ENCODE measurements at places on chromosomes 5 and 9.

DNA sequence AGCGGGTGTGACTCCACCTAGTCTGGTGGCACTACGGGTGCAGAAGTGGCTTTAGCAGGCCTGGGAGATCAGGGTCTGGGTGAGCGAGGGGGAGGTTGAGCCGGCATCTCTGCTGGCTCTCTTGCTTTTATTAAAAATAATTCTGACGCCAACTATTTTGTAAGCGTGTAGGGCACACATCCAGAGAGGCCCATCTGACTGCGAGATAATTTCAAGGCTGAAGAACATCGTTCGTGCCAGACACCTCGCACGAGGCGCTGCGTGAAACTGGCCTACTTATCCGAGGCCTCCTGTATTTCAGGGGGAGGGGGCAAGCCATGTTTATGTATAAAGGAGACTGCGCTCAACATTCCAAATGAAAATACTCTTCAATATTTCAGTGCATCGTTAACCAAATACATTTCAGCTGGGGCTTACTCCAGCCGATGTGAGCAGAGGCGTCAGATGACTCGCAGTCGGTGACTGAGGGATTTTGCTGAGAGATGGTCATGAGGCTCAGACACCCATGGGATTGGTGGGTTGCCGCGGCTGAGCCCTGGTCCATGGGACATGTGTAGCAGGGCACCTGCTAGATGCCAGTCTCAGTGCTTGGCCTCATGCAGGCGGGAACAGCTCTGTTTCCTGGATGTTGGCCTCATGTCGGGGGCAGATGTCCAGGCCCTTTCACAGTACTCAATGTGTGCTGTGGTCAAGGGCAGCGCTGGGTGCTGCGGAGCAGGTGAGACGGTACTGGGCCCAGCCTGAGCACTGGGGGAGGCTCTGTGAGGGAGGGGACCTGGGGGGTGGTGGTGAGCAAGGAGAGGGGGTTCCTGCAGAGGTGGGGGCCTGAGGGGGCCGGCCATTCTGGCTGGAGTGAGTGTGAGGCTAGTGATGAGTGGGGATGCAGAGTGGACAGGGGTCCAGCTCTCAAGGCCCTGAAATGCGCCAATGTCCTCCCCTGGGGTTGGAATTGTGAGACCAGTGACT, 201.5 kb downstream of the DAB2IP start:
- DNase-seq, result no peak

- no peak for DNase-seq
Observed at GRCh38 chr9:36576866-36577265, 4.2 kb downstream of the MELK start.

GRCh38 chr5:157518963-157519362, 56.6 kb downstream of the ADAM19 start:
- DNase-seq, result no peak

GRCh38 chr5:142757564-142757963, 12.6 kb upstream of the ARHGAP26 start:
- no peak for DNase-seq

DNA sequence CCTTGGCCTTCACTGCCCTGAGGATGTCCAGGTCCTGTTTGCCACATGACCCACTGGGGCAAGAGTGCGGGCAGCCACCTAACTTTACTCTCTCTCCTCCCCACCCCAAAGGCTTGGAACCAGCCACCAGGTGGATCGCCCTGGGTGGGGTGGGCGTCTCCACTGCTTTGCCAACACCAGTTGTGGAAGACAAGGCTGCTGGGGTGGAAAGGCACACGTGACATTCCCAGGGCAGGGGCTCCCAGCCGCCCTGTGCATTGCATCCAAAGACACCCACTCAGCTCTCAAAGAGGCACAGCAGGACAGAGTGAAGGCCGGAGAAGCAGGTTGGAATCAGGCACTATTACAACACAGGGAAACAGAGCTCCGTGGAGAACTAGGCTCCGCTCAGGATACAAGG, 162.2 kb downstream of the OLFM1 start:
- DNase-seq, result no peak

DNA sequence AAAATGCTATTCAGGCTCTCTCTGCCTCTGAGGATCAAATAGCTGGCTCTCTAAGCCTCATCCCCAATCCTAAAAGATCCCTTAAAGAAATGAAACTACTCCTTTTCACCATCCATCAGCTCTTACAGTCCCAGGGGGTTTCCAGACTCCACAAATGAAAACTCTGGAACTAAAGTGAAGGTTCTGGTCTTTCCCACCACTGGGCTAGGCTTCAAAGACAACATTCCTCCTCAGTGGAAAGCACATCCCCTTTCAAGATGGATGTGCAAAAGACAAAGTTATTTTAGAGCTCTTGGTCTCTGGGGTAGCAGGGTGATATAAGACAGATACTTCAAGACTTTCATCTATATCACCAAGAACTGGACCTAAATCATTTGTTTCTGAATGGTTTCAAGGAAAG, 106.9 kb downstream of the DCP2 start:
- no peak for DNase-seq

- no peak for DNase-seq
Observed at GRCh38 chr9:91164724-91165520, 196.8 kb downstream of the AUH start.

DNA sequence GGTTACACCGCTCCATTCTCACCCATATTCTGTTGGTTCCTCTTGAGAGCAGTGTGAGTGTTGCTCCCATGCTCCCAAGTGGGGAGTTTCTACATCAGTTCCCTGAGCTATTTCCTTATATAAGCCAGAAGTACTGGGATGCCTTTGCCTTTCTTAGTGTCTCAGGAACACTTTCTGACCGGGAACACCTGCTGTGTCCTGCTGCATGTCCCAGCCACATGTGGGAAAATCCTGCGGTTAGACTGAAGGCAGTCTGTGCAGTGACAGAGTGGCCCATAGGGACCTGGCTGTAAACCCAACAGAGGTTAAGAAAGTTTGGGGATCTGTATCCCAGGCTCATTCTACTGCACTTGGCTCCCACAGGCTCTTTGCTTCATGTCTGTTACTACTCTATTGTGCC, 126.0 kb downstream of the EGFLAM start:
- no peak for DNase-seq

GRCh38 chr5:165351342-165351741, 1845.9 kb downstream of the MAT2B start:
- DNase-seq, result no peak

DNA sequence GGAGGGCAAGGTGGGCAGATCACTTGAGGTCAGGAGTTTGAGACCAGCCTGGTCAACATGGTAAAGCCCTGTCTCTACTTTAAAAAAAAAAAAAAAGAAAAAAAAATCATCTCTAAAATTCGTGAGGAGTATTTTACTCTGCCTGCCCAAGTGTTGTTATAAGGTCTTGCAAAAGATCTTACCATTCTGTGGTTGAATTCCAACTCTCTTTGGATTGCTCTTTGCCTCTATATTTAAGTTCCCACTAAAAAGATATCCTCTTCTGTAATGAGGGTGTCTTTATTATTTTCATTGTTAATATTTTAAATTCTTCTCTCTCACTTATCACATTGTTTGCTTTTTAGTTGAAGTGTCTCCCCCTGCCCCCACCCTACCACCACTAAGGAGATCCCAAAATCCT, 33.4 kb downstream of the CREBRF start:
- DNase-seq, result no peak

GRCh38 chr5:1594357-1595106, 70.8 kb upstream of the LPCAT1 start:
- DNase-seq, result peak; percentile 85

- DNase-seq, result no peak
Observed at GRCh38 chr5:179214678-179215077, 130.6 kb downstream of the ADAMTS2 start.

- DNase-seq, result no peak
Observed at GRCh38 chr5:144040615-144041305, 129.7 kb downstream of the YIPF5 start.

- no peak for DNase-seq
Observed at GRCh38 chr9:656926-657568, 184.4 kb upstream of the DMRT1 start.

DNA sequence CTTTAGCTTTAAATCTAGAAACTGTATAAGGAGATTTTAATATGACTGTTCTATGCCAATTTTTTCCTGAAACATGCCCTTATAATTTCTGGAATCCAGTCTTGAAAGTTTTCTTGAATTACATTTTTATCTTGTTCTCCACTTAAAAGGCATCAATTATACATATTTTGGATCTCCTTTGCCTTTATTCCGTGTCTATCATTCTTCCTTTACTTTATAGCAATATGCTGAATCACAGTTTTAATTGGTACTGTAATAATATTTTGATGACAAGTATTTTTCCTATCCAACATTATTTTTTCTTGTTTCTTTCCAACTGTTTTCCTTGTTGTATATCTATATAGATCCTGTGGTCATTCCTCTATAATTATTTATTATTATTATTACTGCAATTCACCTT, 361.2 kb downstream of the PIK3R1 start:
- no peak for DNase-seq

DNA sequence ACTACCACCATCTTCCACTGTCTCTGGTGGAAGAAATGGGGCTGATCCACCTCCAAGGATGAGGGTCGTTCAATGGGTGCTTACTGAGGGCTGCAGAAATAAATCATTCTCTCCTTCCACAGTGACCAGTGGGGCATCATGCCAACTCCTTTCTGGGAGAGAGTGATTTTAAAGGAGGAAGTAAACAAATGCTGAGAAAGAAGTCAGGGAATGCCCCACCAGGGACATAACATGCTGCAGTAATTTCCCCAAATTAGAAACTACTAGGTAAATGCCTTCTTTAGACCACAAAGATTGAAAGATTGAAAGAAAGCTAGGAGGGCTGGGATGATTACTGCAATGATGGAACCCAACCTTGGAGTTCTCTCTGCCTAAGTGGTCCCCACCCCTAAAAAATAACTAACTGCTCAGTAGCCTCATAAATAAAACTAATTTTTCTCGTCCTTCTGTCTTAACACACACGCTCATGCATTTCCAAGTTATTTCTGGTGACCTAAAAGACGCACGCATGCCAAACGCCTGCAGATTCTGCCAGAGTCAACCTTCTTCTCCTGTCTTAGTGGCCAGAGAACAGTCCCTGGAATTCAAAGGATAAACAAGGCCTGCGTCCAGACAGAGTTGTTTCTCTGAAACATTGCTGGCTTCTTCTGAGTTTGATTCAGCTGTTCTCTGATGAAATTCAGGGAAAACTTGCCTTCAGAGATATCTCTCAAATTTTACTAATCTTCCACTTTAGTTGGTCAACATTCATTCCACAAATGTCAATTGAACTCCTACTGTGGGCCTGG, 250.0 kb downstream of the NR3C1 start:
- DNase-seq, result no peak

- DNase-seq, result no peak
Observed at GRCh38 chr9:120299785-120300184, 280.2 kb downstream of the CDK5RAP2 start.

- DNase-seq, result no peak
Observed at GRCh38 chr5:1190837-1191239, 10.6 kb upstream of the SLC6A19 start.

DNA sequence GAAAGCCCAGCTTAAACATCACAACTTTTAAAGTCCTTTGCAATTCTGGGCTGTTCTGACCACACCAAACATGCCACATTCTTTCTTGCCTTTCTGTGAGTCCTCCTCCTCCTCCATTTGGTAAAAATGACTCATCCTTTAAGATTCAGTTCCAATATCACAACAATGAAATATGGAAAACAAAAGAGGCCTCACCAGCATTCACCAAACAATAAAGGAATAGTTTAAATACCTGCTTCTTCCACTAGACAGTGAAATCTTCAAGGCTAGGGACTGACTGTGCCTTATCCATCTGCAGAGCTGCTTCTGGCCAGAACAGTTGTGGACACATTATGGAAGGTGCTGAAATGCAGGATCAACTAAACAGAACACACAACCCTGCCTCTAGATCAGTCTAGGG, 36.0 kb downstream of the NR6A1 start:
- DNase-seq, result no peak

- no peak for DNase-seq
Observed at GRCh38 chr9:104107799-104108198, 13.7 kb downstream of the SMC2 start.

DNA sequence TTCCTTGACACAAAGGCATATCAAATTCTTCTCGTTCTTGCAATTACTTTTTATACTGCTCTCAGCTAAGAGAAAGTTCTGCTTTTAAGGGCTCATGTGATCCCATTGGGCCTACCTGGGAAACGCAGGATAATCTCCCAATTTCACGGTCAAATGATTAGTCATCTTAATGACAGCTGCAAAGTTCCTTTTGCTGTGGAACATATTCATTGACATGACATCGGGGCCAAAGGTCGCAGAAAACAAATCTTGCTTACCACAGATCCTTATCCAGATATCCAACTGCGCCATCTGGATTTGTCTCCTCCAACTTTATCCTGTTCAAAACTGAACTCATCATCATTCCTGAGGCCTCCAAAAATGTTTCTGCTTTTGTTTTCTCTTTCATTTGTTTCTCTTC, 1085.6 kb upstream of the WWC1 start:
- no peak for DNase-seq

GRCh38 chr5:373710-374602, 52.4 kb downstream of the AHRR start:
- DNase-seq, result peak; percentile 44

Data from T-cell (primary cell).